ENCODE measurements at places on chromosomes 16 and 17. TPM values are rescaled to one million over a fixed set of nuclear protein-coding genes. Genes with fewer than 3 reads are reported as not detected.

SSH2 gene
- 19.1 TPM for total RNA-seq

DNA sequence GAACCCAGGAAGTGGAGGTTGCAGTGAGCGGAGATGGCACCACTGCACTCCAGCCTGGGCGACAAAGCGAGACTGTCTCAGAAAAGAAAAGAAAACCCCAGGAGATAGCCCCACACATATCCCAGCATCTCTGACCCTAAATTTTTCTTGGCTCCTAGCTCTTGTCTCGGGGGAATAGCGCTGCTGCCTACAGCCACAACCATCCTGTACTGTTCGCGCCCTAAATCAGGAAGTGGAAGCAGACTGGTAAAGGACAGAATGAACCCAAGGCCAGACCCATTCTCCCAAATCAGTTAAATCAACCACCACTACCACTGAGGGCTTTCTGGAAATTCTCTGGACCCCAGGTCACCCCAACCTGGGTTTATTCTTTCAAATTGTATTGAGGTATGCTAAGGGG, 1.7 kb downstream of the CTDNEP1 start:
- no peak for DNase-seq

- no peak for DNase-seq
Measured at GRCh38 chr17:15406081-15406480, 61.3 kb downstream of the CDRT4 start.

KCNH4 gene
- total RNA-seq: 0.08 TPM

CCL23 gene
- 1.3 TPM for total RNA-seq

GRCh38 chr16:88287219-88287618, 95.5 kb upstream of the ZNF469 start:
- DNase-seq: no peak

DNA sequence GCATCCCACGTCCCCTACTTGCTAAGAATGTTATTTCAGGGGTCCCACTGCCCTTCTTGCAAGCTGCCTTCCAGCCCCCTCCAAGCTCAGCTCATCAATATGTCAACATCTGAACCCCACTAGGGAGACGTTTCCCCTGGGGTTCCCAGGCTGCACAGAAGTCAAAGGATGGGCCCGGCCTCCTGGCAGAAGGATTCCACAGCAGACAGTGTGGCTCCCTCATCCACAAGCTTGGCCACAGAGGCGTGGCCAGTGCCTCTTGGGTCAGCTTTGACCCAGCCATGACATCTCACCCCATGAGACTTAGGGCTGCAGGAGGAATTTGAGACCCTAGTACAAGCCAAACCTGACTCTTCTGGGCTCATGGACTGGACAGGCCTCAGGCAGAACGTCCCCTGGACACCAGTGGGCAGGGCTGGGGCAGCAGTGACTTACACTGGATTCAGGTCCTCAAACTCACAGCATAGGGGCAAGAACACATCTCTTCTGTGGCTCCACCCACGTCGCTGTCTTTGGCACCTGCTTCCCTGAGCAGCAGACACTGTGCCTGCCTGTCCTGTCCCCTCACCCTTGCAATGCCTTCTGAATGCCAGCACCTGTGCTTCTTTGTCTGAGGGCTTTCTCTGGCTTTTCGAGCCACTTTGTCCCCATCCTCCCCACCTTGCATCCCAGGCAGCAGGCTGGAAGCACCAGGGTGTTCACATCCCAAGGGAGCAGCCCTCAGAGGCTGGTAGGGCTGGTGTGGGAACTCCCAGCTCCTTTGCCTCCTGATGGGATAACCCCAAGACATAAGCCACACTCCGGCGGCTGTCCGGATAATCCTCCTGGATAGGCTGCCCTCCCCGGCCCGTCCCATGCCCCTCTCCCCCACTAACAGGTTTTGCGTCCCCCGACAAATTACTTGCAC, 56.0 kb upstream of the ENPP7 start:
- DNase-seq: no peak

SSTR5 gene
- total RNA-seq: 0.38 TPM

DNA sequence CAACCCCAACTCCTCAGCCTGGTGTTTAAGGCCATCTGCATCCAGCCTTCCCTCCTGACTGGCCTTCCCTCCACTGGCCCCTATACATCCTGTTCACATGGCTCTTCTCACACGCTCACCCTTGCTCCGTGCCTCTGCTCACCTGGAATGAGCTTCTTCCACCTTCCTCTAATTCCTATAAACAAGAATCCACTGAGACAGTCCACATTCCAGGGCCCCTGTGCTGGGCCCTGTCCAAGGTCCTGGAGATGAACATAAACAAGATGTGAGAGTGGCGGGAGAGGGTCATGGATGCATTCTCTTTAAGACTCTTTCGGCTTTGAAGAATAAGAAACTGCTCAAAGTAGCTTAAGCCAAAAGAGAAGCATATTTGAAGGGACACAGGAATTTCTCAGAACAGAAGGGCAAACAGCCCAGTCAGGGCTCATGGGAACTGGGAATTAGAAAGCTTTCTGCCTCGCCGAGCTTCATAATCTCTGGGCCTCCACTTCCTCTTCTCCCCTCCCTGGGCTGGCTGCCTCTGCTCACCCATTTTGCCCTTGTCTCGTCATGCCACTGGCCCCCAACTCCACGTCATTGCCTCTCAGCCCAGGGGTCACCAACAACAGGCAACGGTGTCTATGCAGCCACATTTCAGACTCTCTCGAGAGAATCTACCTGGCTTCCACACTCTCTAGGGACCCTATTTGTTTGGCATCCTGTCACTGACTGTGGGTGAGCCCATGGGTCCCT, 13.5 kb downstream of the SPPL2C start:
- DNase-seq: no peak

GRCh38 chr16:70267516-70267915, 15.8 kb upstream of the EXOSC6 start:
- DNase-seq: no peak

CEP295NL gene
- total RNA-seq: 4.8 TPM

DNA sequence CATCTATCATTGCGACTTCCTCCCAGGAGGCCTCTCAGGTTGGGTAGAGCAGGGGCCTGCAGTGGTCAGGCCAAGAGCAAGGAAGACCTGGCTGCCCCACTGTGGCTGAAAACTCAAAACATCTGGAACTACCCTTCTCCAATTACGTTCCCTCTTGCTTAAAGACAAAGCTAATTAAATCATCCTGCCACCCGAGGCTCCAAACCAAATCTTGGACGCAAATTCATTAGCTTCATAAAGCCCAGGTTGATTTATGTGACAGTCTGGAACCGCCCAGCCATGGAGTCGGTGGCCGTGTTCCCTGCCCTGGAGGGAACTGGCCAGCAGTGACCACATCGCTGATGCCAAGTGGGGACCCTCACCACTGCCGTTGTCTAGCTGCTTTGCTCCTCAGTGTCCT, 21.4 kb downstream of the GRIN2C start:
- no peak for DNase-seq

ATP1B2 gene
- total RNA-seq: 0.79 TPM

ATP2A1 gene
- total RNA-seq: not detected

DNA sequence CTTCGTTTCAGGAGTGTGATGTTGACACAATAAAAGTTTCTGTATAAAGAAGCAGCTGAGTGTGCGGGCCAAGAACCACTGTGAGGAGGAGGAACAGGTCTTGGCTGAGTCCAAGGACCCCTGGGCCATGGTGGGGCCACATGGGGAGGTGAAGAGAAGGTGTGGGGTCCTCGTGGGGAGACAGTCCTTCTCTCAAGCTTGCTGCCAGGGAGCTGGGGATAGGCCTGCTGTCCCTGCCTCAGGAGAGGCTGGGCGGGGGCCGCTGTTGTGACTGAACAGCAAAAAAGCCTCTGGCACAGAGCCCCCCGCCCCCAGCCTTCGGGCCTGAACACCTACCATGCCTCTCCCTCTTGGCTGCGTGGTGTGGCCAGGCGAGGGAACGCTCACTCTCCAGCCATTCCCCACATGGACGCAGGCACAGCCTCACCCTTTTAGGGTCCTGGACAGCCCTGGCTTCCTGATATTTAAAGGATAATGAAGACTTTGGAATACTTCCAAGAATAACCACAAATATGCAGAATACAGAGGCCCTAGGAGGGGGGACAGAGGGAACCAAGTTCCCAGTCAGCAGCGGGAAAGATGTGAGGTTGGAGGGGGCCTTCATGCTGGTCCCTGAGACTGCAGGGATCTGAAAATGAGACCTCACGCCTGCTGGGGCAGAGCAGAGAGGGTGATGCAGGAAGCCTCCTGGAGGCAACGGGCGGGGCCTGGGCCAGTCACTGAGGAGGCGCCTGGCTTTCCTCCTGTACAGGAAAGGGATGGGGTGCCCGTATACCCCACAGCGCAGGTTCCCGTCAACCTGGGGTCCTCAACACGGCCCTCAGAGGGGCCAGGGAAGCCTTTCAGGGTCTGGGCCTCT, 100.0 kb upstream of the CREBBP start:
- DNase-seq: peak; percentile 45

RAB34 gene
- total RNA-seq: 10.6 TPM

GRCh38 chr17:19709841-19710240, 6.5 kb downstream of the SLC47A2 start:
- DNase-seq: no peak

EPN3 gene
- total RNA-seq: 30.2 TPM

- peak; percentile 23 for DNase-seq
Measured at GRCh38 chr17:79549141-79549915, 61.5 kb downstream of the RBFOX3 start.

Data from pancreas (tissue), 10 donors.